NCI-H524 treated with DMSO at 0.1 percent for 48 hours (cell line): ENCODE measurements at places on chromosomes 4 and X.

DNA sequence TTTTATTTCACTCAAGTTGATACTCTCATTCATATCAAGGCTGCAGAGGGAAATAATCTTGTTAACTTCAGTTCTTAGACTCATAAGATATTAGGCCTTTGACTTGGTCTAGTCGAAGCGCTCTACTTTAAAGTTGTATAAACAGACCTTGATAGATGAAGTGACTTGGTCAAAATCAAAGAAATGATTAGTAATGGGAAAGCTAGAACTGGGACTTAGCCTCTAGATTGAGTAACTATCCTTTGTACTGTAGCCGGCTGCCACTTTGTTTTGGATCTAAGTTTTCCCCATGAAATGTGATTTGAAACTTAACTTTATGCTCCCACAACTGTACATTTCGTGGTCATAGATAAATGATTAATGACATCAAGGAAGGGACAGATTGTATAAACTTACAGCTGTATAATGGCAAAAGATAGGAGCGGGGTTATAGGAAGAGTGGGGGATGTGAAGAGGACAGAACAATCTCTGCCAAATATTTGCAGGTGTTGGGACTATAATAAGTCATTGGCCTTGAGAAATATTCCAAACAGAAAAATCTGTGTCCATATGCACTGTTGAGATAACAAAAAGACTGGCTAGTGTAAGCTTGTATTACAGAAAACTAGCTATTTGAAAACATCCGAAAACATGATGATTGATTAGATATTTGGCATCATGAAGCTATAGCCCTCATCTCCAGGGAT, 17.2 kb downstream of the MID2 start:
- DNase-seq, result no peak

- DNase-seq, result no peak
Observed at GRCh38 chr4:75698963-75699228, 25.5 kb upstream of the USO1 start.

- DNase-seq, result no peak
Observed at GRCh38 chr4:15202481-15202880, 200.2 kb downstream of the CPEB2 start.

GRCh38 chrX:70454441-70455365, 10.1 kb downstream of the DLG3 start:
- no peak for DNase-seq

GRCh38 chr4:67725981-67726380, 25.0 kb upstream of the UBA6 start:
- DNase-seq, result no peak

DNA sequence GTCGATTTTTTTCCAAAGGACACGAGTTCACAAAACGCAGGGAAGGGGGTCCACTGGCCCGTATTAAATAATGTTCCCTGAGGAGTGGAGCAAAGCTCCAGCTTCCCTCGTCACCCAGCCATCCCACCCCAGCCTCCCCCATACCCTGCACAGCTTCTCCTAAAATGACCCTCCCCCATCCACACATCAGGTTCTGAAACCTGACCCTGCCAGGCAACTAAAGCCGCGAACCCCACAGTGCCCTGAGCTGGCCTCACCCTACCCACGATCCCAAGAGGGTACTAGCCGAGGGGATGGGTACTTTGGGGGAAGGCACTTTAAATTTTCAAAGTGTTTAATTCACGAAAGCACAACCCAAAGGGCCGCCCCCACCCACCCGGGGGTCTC, 634 bp downstream of the APOO start:
- peak; percentile 17 for DNase-seq

DNA sequence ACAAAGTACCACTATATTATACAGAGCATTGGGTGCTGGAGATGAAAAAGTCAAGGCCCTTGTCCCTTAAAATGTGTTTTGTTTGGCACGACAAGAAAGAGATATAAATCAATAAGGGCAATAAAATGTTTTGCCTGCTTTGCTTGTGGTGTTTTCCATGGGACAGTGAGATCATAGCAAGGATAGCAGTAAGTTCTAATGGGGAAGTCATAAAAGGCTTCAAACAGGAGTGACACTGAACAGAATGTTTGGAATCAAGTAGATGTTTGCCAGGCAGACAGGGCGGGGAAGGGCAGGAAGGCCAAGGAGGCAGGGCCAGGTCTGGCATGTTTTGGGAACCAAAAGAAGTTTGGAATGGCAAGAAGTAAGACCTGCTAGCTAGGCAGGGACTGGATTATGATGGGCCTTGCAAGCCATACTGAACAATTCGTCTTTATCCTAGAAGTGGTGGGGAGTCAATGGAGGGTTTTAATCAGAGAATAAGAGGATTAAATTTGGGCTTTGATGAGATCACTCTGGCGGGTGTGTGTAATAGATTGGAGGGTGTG, 16.4 kb downstream of the FGF2 start:
- peak; percentile 20 for DNase-seq

- DNase-seq, result no peak
Observed at GRCh38 chr4:176343286-176343685, 23.5 kb downstream of the SPCS3 start.

DNA sequence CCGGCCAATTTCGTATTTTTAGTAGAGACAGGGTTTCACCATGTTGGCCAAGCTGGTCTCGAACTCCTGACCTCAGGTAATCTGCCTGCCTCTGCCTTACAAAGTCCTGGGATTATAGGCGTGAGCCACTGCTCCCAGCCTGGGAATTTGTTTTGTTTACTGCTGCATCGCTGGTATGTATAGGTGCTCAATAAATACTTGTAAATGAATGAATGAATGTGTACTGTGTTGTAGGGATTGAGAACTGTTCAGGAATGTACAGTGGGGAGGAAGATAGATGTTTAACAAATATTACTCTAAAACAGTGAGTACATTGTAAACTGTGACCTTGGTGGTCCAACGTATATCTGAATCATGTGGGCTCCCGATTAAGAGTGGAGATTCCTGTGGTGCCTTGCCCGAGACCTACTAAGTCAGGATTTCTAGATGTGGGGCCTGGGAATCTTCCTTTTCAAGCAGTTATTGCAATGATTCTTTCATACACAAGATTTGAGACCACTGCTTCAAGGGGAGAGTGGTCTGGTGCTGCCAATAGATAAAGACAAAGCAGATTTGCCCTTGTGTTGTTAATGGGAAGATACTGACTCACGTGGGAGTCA, 41.0 kb downstream of the WWC2 start:
- DNase-seq, result no peak

DNA sequence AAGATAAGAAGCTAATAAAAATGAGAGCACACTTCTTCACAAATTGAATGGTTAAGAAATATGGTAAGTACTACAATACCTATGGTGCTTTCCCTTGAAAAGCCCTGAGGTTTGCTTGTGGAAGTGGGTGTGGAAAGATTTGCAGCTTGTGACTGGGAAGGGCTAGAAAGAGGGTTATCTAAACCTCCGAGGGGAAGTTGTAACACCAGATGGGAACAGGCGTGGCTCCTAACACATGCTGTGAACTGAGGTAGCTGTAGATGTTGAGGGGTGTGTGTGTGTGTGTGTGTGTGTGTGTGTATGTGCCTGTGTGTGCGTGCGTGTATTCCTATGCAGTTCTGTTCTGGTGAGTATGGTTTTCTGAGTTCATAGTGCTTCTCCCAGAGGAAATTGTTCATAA, 21.5 kb downstream of the FRMPD4 start:
- no peak for DNase-seq

- no peak for DNase-seq
Observed at GRCh38 chr4:16192631-16193518, 33.4 kb downstream of the TAPT1 start.

DNA sequence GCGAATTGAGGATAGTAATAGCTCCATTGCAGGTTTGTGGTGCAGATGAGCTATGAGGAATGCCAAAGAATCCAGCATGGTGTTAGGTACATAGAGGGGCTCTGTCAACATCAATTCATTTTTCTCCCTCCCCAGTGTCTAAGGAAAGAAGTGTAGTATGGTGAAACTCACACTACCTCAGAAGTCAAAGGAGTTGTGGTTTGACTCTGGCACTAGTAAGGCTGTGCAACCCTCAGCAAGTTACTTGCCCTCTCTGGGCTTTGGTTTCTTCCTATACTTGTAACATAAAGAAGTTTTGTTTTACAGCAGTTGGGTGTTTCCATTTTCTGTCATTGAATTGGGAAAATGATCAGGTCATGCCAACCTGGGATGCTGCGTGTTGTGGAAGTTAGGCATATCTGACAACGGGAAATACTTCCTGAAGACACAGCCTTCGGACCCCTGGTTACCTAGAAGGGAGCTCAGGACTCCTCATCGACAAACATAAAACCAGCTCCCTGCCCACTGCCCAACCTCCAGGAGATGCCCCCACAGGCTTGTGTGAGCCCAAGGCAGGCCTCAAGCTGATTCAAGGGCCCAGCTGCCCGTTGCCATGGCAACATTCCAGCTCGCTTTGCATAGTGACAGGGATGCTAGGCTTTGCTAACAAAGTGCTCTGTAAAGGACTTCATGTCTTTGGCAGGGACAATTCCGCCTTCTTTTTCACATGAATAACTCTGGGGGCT, 71.4 kb downstream of the RTL5 start:
- peak; percentile 20 for DNase-seq

DNA sequence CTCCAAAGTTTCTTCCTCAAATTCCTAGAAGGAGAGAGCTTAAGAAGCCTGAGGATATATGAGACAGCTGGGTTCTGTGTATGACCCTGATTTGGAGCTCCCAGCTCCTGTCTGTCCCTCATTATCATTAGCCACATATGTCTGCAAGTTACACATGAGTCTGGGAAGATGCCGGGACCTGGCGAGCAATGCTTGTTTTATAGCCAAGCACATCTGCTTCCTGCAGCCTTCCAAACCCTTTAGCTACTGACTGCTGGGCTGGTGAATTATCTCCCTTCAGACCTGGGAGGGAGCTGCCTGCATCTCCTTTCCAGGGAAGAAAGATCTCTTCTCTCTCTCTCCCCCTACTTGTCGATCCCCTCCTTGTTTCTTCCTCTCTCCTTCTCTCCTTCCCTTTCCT, 556.7 kb upstream of the BOD1L1 start:
- peak; percentile 76 for DNase-seq

GRCh38 chr4:385934-386707, 48.5 kb downstream of the ZNF141 start:
- no peak for DNase-seq

- no peak for DNase-seq
Observed at GRCh38 chr4:80180743-80181142, 16.6 kb upstream of the PRDM8 start.

GRCh38 chr4:148103597-148104355, 338.4 kb downstream of the NR3C2 start:
- DNase-seq, result no peak
